ENCODE measurements at places on chromosomes 4 and X.

DNA sequence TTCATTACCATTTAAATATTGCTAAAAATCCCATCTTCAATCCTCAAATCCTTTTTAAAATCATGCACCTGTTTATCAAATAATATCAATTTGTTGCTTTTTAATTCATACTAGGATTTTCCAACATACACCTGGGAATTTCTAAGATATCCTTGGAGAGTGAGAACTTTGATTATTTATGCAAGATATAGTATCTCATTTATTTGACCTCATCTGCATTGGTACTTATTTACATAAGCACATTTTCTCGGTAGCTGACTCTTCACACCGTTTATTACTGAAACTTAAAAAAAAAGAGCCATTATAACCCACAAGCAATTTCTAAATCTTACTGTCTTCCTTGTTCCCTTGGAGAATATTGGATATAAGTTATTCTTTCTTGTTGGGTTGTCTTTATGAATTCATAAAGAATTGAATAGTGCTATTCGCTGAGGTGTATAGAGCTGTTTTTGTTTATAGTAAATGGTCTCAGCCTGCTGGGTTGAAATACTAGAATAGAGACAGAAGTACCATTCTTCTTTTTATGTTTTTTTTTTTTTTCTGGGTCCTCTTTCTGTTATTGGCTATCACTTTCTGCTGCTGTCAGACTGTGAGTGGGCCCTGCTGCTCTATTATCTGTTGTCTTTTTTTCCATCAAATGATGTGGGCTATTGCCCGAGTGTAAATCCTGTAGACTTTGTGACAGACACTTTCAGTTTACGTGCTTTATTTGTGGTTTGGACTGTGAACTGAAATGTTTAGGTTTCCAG, 2.9 kb downstream of the UGT8 start:
- DNase-seq, result no peak

- no peak for DNase-seq
Observed at GRCh38 chrX:5681159-5681558, 547.5 kb downstream of the NLGN4X start.

GRCh38 chr4:185886832-185887524, 75.0 kb upstream of the SORBS2 start:
- DNase-seq, result no peak

DNA sequence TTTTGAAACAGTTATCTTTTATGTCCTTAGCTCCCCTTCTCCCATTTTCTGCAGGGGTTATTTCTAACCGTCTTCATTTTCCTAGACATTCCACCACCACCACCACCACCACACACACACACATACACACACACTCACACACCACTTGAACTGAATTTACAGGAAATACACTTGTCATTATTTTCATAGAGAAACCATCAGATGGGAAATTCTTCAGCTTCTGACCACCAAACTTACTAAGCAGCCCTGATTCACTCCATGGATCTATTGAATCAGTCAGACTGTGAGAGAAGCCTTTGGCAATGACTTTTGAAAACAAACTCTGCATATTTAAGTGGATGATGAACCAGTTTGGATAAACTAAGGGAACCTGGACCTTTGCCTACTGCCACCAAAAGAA, 210.1 kb upstream of the NHS start:
- DNase-seq, result no peak

GRCh38 chr4:85571008-85571407, 96.1 kb downstream of the ARHGAP24 start:
- no peak for DNase-seq

DNA sequence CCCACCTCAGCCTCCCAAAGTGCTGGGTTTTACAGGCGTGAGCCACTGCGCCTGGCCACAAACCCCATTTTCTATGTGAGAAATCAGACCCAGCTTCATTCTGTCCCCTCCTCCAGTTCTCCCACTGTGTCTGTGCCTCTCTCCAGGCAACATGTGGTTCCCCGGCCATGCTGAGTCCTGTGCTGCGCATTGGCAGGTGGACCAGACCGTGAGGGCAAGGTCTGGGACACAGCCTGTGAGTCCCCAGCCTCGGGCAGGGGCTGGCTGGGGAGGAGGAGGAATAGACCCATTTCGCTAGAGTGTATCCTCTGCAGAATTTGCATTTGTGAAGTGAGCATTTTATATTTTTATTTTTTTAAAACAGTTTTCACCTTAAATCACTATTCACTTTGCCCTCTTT, 21.5 kb upstream of the CLDN24 start:
- no peak for DNase-seq

GRCh38 chrX:68672581-68673318, 25.3 kb downstream of the STARD8 start:
- DNase-seq, result no peak

GRCh38 chr4:112036886-112037285, 108.4 kb upstream of the FAM241A start:
- DNase-seq, result no peak

DNA sequence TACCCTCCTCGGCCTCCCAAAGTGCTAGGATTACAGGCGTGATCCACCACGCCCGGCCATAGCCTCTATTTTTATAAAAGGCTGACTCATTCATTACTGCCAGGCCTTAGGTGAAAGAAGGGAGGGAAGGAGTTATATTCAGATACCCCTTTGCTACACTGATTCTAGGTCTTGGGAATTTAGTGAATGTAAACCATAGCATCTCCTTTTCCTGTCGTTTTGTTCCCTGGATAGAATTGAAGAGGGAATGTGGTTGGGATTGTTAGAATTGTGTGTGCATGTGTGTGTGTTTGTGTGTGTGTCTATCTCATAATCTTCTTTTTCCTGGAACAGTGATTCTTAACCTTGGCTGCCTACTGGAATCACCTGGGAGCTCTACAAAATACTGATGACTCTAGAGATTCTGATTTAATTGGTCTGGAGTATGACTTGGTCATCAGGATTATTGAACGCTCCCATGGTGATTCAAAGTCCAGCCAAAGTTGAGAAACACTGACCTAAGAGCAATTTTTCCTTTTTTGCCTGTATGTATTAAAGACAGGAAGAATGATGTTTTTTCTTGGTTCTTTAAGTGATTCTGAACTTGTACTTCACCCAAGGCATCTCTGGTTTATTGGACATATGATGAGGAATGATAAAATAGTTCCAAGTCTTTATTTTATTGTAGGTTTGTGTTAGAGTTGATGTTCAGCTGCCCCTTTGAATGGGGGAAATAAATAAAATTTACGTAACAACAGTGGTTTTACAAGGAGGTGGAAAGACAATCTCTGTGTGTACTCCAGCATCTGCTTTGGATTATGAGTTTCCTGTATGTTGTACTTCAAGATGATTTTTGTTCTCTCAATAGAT, 37.0 kb downstream of the NAP1L5 start:
- DNase-seq, result no peak

- no peak for DNase-seq
Observed at GRCh38 chrX:119502727-119503483, 34.7 kb downstream of the SLC25A5 start.

- DNase-seq, result no peak
Observed at GRCh38 chr4:8238036-8238511, 31.5 kb upstream of the HTRA3 start.

DNA sequence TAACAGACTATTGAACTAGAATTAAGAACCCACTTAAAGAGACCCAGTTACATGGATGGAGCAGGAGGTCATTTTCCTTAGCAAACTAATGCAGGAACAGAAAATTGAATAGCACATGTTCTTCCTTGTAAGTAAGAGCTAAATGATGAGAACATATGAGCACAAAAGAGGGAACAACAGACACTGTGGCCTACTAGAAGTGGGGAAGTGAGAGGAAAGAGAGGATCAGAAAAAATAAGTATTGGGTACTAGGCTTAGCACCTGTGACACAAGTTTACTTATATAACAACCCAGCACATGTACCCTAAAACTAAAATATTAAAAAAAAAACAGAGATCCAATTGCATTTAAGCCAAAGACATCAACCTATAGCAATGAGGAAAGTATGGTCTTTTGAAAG, 26.2 kb downstream of the ARAP2 start:
- DNase-seq, result no peak

- no peak for DNase-seq
Observed at GRCh38 chr4:67521506-67521905, 23.8 kb downstream of the CENPC start.

DNA sequence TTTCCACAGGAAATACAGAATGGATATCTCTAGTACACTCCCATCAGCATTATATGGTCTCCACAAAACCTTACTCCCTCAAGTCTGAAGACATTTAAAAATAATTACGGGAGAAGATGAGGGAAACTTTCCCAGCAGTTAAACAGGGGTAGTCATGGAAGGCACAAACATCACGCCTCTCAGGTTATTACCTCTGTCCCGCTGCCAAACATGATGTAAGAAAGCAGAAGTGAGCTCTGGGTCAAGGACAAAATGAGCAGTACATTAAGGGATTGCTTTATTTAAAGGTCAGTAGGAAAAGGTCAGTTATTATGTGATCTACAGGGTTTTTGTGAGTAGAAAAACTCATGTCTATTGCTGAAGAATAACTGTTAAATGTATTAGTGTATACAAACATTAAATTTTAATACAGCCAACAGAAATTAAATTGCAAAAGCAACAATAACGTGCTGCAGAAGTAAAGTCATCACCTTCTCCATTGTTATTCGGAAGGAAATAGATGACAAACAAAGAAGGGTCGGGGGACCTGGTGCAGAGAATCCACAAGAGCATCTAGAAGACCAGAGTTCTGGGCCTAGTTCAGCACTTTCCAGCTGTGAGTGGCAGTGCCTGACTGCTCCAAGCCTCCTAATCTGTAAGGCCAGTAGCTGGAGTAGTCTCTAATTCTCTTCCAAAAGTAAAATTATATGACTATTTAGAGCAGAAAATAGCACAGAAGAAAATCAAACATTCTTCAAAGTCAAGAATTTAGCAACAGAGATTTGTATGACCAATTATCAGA, 171.2 kb downstream of the PPP3CA start:
- no peak for DNase-seq

DNA sequence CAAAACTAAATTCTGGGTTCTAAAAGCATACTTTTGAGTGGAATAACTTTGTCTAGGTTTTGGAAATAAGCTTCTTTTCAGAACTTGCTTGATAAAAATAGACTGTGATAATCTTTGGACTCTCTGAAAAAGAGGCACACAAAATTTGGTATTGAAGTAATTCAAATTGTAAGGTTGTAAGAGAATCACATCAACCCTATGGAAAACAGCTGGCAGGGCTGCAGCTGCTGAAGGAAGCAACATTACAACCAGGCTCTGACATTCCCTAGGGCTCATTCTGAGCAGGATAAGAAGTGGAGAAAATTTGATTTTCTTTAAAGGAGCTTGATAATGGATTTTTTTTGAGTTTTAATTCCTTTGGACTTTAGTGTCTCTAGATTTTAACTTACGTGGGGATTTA, 147.6 kb downstream of the FSTL5 start:
- no peak for DNase-seq

GRCh38 chr4:12122316-12122715, 693.6 kb upstream of the HS3ST1 start:
- DNase-seq, result no peak

GRCh38 chr4:151313306-151314009, 11.9 kb downstream of the SH3D19 start:
- no peak for DNase-seq

DNA sequence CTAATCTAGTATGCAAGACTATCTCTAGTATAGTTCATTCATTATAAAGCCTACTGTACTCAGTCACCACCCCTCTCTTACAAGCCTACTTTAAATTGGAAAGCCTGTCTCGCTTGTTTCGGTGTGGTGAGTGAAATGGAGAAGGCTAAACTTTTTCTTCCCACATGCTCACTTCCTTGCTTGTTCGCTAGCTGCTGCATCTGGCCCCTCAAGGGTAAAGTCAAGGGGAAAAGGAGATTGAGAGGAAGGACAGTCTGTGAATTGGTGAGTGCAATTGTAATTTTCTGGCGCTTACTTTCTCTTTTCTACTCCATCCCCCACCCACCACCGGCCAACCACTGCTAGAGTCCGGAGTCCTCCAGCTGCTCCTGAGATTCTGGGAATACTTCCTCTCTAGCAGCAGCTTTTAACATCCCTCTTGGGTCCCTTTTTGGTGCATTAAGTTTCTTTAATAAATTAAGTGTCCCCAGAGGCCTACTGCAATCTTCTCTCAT, 12.1 kb upstream of the ARAP2 start:
- DNase-seq, result no peak

GRCh38 chrX:23832721-23833120, 49.7 kb downstream of the SAT1 start:
- no peak for DNase-seq

- DNase-seq, result no peak
Observed at GRCh38 chr4:7677799-7678301, 243.1 kb upstream of the PSAPL1 start.

DNA sequence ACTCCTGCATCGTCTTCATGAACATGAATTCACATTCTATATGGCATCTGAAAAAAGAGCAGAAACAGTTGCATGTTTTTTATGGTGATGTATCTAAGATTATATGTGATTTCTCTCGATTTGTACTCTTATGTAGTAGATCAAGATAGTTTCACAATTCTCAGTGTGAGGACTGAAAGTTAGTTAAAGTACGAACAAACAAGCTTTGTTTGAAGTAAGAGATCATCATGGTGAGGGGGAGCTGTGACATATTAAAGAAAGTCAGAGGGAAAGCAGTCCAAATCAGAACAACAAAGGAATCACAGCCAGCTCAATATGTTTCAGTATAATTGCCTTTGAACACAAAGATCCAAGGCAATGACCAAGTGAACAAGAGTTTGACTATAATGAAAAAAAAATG, 1140.6 kb downstream of the SH3BGRL start:
- DNase-seq, result no peak

GRCh38 chr4:175678451-175678850, 133.6 kb downstream of the GPM6A start:
- no peak for DNase-seq

DNA sequence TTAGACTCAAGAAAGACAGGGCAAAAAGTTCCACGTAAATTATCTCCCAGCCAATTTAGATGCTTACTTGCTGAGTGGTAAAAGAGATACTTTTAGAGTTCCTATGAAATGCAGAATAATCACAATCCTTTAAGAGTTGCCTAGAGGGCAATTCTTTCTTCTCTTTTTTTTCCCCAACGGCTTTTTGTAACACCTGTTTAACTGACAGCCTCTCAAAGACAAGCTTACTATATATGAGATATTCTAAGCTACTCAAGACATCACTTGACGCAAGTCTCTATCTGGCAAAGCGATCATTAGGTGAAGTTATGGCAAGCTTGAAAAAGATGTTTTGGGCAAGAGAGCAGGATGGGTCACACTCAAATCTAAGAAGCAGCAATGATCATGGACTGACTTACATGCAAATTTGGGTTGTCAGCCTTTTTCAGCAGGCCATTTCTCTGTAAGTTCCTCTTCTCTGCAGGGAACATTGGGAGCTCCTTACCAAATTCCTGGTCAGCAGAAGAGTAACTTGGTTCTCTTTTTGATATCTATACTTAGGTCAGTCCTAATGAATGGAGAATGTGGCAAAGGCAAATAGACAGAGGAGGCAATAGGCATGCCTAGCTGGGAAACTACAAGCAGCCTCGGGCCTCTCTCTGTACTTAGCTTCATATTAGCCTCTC, 162.9 kb upstream of the FGF13 start:
- no peak for DNase-seq

DNA sequence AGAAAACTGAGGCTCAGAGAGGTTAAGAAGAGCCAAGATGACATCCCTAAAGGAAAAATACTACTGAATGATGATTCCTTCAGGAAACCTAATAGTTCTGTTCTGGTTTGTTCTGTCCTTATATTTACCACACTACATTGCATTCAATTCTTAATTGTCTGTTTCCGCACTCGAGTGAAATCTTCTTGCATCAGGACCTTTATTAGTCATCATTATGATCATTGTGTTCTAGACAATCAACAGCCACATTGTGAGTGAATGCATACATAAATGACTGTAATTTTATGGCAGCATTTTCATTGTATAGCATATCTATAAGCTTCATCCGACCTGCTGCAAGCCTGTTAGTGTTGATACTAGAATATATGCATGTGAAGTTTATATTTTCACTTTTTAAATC, 156.7 kb upstream of the FAM241A start:
- no peak for DNase-seq
